ENCODE measurements at places on chromosomes 7 and 10.

DNA sequence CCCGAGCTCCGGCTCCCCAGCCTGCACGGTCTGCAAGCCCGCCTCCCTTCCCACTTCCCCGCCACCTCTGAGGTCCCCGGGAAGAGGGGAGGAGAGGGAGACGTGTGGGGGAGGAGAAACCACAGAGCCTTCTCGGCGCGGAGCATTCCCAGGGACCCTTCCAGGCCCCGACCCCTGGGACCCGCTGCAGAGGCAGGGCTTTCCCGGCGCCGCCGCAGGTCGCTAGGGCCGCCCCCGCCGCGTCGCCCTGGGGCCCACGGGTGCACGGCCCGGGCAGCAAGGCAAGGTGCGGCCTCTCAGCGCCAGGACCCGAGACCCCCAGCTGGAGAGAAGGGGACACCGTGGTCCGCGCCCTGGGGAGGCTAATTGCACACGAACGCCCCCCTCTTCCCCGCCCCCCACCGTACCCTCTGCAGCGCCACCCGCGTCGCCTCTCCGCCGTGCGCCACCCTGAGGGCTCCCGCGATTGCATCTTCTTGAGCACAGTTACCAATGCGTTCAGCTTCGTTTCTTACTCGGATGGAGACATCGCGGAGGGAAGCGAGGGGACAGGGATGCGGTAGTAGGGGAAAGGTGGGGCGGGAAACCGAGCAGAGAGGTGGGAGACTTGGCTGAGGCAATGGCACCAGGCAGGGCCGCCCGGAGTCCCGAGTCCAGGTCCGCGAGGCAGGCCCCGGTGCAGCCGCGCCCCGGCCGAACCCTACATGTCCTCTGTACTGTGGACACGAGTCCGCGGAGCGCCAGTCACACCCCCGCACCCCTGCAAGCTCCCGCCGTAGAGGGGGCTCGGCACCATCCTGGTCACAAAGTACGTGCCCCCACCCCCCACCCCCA lies 28.9 kb downstream of the SKIDA1 start:
- peak; percentile 43 for DNase-seq

- DNase-seq, result no peak
Measured at GRCh38 chr7:121017586-121017985, 29.1 kb downstream of the CPED1 start.

DNA sequence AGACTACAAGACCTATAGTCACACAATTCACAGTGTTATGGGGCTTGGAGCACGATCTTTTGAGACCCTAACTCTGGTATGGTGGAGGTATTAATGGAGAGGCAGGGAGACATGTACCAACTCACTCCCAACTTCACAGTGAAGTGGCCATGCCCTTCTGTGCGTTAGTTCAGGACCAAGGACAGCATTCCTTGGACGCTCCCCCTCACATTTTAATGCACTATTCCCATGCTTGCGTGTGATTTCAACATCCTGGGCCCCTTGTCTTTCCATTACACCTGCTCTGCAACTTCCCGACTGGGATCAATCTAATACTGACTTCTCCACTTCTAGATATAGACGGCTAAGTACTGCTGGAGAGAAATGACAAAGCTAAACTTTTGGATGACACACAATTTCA lies 72.7 kb downstream of the PLCE1 start:
- no peak for DNase-seq

- no peak for DNase-seq
Measured at GRCh38 chr10:33681595-33681994, 347.1 kb upstream of the NRP1 start.

DNA sequence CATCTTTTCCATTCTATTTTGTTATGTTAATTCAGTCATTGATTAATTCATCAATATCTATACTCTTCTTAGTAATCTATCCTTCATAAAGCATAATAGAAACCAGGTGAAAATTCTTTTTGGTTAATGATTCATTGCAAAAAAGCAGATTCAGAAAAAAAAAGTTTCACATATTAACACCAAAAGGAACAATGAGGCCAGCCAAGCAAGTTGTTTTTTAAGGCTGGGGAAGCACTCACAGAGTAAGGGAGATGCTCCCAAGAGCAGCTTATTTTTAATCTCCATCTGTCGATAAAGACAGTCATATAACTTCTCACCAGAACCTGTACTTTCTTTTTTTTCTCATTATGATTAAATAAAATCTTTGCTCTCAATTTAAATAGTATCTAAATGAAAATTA lies 95.8 kb downstream of the CACNA2D1 start:
- DNase-seq, result no peak

DNA sequence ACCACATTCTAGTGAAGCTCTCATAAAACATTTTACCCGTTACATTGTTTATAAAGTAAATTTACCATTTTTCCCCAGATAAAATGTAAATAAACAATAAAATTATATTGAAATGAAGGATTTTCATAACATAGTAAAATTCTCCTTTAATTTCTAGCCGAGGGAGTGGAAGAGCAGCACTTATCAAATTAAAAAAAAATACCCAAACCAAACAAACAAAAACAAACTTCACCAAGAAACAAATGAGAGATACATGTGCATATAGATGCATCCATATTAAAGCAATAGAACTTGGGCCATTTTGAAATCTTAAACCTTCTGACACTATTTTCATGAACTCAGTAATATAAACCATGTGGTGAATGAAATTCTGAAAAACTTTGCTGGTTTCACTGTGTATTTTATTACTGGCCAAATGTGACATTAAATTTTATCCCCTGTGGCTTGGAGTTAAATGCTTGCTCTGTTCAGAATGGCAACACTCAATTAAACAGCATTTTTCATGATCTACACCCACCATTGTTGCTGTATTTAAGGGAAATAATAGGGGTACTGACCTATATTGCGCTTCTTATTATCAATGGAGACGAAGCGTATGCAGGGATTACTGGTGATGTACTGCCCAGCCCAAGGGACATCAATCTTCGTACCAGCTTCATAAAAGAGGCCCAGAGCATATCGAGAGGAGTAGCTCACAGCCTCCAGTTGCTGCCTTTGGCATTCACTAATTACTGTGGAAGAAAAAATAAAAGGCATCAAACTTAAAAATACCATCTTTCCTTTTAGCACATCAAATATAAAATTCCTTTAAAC lies 220.9 kb downstream of the RNLS start:
- no peak for DNase-seq

DNA sequence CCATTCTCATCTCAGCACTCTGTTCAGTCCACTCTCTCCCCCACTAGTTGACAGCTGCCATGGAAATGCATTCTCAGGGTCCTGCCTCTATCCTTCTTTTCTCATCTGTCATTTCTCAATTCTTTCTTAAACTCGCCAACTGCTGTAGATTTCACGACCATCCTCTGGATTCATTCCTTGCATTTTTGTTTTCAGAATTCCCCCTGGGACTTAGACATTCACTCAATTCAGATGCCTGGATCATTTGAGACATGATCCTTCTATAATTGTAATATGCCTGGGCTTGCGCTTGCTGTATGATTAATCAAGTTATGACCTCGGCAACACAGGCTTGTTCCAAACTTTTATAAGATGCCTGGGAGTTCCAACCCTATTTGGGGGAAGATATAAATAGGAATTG lies 104.5 kb downstream of the RAB11FIP2 start:
- no peak for DNase-seq

DNA sequence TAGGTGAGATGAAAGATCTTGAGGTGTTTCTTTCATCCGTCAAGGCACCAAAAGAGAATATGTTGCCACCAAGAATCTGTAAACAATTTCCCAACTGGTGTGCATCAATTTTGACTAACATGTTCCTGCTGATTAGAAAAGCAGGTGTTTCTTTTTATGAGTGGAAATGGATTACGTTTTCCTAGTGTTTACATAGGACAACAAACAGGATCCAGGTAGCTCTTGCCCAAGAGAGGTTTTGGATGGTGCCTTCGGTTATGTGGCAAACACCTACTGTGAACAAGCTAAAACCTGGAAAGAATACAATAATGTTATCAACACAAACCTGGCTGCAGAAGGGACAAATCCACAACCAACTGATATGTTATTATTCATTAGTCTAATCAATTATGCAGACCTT lies 53.6 kb upstream of the WNT16 start:
- no peak for DNase-seq

DNA sequence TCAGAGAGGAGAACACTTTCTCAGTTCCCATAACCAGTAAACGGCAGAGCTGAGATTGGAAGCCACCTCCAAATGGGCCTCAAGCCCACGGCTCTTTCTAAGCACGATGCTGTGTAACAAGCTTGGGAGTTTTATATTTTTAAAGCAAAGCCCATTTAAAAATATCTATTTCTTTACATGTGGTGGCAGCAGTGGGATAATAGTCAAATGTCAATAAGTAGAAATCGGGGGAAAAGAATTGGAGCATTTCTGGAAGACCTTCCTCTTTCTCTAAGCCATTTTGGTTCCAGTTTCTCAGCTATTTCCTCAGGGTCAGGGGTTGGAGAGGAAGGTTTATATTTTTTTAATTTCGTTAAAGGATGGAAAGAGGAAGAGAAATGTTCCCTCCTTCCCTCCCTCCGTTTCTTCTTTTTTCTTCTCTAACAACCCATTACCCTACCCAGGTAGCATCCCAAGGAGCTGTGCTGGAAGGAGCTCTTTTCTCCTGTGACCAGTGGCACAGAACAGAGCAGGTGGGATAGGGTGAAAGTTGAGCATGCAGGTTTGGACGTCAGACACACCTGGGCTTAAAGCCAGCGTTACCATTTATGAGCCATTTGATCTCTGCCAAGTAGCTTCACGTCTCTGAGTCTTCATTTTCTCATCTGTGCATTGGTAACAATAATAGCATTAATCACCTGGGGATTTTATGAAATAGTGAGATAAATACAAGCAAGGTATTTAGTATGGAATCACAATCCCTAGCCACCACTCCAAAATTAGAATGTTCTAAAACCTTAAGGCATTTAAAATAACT lies 515.7 kb downstream of the RPS24 start:
- DNase-seq, result no peak

DNA sequence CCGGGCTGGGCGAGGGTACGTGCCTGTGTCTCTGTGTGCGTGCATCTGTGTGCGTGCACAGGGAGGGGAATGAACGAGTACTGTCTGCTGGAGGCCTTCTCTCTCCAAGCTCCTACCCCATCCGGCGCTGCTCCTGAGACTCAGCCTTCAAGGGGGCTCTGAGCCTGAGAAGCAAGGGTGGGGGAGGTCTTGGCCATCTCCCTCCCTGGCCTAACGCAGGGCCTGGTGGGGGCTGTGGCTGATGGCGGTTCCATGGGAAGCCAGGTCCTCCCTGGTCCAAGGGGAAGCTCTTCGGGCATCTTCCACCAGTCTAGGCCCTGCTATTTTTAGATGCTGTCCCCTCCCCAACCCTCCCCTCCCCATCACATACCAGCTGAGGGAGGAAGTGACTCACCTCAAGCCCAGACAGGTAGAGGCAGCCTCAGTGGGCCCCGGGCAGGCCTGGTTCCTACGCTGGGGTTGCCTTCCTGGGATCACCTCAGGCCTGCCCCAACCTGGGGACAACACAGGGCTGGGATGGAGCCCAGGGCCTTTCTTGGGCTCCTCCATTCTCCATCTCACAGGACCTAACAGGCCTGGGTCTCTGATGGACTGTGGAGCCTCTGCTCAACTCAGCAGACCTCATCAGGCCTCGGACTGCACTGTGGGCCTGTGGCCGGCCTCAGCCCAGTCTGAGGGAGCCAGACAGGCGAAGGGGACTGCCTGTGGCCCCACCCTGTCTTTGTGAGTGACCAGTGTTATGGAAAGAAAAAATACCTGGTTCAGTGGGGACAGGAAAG lies 32.2 kb downstream of the DNAJB12 start:
- DNase-seq, result no peak

DNA sequence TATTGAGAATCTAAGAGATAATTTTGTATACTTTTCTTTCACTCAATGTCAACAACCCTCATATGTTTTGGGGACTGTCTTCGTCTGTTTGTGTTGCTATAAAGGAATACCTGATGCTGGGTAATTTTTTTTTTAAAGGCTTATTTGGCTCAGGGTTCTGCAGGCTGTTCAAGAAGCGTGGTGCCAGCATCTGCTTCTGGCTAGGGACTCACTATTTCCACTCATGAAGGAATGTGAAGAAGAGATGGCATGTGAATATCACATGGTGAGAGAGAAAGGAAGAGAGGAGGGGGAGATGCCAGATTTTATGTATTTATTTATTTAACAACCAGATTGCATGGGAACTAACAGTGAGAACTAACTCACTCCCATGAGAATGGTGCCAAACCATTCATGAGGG lies 827.4 kb upstream of the PHF14 start:
- DNase-seq, result no peak

DNA sequence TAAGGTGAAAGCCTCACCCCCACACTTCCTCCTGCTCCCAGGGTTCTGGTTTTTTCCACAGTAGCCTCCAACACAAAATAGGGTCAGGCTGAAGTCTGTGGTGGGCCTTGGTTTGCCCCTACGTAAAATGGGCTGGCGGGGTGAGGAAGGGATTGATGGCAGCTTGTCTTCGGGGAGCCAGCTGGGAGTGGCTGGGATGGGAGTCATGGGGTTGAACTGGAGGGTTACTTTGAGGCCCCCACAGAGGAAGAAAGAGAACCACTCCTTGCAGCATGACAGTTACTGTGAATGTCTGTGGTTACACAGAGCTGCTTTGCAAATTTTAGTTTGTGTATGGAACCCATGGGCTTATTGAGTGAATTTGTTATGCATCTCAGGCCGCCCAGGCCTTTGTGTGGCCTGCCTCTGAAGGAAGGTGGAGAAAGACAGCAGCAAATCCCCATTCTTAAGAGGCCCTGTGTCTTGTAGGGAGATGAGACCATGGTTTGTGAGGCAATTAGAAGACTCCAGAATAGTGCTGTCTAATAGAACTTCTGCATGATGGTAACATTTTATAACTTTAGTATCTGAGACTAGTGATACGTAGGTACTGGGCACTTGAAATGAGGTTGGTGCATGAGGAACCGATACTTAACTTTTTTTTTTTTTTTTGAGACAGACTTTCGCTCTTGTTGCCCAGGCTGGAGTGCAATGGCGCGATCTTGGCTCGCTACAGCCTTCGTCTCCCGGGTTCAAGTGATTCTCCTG lies 8.1 kb downstream of the TRIM8 start:
- DNase-seq, result no peak

DNA sequence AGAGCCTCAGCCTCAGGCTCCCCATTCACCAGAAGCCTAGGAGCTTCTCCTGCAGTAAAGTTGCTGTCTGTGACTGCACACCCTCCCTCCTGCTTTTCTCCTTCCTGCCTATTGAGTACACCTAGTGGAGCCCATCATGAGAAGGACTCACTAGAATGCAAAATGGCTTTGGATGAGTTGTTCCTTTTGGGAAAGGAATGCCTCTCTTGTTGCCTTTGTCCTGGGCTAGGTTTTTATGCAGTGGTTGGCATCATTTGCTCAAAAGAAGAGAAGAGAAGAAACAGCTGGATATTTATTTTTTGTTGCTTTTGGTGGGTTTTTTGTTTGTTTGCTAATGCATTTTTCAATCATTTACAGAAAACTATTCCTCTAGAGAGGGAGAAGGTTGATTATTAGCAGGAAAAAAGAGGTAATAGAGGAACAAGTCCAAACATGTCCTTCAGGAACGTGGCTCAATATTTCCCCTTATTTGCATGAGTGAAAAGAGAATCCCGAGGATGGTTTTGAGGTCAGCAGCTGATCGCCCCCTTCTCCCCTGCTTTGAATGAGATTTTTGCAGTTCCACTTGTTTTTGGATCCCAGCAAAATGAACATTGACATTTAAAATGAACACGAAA lies 369.9 kb upstream of the NRP1 start:
- DNase-seq, result no peak

- DNase-seq, result no peak
Measured at GRCh38 chr7:92034116-92034515, 93.5 kb downstream of the AKAP9 start.
